ENCODE measurements at places on chromosomes 3 and 15.

GRCh38 chr3:122785231-122785630, 8.4 kb downstream of the HSPBAP1 start:
- DNase-seq, result no peak

- no peak for DNase-seq
Measured at GRCh38 chr3:120764206-120764605, 21.7 kb downstream of the GTF2E1 start.

DNA sequence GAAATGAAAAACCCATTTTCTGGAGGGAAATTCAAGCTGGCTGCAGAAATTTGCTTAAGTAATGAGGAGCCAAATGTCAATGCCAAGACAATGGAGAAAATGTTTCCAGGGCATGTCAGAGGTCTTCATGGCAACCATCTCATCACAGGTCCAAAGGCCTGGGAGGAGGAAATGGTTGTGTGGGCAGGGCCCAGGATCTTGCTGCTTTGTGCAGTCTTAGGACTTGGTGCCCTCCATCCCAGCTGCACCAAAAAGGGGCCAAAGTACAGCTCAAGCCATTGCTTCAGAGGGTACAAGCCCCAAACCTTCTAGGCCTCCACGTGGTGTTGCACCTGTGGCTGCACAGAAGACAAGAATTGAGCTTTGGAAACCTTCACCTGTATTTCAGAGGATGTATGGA, 59.3 kb downstream of the POMGNT2 start:
- no peak for DNase-seq

DNA sequence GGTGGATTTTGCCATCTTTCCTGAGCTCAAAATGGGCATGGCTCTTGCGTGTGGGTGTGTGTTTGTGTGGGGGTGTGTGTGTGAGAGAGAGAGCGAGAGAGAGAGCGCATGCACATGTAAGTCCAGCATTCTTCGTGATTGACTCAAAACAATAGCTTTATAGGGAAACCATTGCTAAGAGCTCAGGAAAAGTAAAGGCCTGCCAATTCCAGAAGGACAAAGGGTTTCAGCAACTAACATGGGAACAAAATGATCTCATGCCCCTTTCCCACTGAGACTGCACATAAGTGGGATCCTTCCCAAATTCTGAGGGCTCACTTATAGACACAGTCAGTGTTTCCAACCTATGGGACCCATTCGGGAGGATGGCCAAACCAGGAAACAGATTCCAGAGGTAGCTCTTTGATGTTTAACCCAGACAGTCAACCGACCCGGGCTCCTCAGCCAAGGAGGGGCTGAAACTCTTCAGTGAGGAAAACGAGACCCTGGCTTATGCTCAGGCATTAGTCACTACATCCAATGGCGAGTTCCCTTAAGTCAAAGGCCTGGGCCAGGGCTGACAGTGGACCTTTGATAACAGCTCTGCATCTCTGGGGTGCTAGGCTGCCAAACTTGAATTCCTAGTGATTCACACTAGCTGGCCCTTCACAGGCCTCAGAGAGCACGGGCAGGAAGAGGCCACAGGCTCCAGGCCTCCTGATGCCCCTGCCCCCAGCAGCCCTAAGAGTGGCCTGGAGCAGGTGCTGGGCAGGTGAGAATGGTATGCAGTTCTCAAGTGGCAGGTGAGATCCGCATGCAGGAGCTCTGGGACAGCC, 305.0 kb upstream of the C2CD4B start:
- DNase-seq, result no peak

- DNase-seq, result no peak
Measured at GRCh38 chr15:34047893-34048775, 9.1 kb upstream of the AVEN start.

- no peak for DNase-seq
Measured at GRCh38 chr15:22959321-22960101, 20.7 kb downstream of the CYFIP1 start.

DNA sequence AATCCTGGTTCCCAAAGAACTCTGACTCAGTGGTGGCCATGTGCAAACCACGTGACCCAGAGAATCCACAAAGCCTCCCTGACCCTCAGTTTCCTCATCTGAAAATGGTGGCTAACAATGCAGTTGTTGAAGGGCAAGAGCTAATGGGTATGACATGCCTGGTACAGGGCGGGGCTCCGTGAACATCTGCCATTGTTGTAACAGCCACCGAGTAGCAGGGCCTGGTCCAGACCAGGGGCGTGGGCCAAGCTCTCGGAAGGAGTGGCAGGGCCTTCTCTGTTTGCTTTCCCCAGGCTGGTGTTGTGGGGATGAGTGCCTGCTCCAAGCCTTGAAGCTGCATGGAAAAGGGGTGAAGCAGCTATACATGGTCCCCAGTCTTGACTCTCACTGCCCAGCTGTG, 13.4 kb downstream of the MAPKAPK3 start:
- no peak for DNase-seq

DNA sequence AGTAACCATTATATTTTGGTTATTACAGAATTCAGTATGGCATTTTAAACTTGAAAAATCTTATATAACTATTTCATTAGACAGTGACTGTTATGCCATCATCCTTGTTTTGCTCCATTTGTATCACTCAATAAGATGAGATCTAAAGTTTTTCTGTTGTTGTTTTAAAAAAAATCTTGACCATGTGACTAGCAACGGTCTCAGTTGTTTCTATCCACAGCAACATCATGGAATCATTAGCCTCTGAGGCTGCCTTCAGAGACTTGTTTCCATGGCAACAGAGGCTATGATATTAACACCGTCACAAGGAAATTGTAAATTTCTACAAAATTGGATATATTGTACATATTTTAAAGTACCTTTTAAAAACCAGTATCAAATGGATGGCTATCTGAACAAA, 129.8 kb downstream of the DLG1 start:
- peak; percentile 51 for DNase-seq

- DNase-seq, result no peak
Measured at GRCh38 chr15:67895237-67895636, 55.4 kb upstream of the RNU6-1 start.

DNA sequence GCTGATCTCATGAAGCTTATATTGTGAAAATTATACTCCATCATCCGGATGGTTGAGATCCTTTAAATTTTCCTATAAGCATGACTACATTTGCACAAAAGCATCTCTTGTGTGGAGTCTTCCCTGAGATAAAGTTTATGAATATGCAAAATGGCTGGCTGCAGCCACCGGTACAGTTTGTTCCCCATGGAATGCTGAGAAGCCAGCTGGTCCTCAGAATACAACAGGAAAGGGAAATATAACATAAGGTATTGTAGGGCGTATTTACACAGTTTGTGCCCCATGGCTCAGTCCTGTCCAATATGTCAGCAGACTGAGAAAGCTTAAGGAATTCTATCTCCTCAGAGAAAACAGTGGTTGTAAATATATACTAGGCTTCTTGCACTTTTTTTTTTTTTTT, 468.6 kb downstream of the CNTN6 start:
- DNase-seq, result no peak

DNA sequence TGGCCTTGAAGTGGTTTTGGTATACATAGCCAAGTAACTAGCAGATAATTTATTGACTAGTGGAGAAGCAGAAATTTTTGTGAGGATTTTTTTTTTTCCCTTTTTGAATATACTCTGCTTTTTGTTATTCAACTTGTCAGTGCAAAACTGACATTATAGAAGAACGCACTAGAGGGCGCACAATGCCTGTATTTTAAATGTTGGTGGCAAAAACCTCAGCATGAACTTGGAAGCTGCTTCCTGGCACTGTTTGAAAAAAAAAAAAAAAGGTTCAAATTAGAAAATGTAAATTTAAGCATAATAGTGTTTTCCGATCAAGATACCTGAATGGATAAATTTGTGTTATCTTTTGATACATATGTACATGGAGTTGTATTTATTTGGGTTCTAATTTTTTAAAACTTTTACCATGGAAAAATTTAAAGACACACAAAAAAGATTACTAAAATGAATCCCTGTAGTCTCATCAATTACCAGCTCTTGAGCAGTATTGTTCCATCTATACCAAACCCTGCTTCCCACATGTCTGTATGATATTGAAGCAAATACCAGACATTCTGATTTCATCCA, 56.0 kb downstream of the SLC25A26 start:
- peak; percentile 55 for DNase-seq

- DNase-seq, result peak; percentile 20
Measured at GRCh38 chr3:111311709-111312235, 230.2 kb upstream of the CD96 start.

GRCh38 chr3:115351193-115351592, 204.1 kb upstream of the ZBTB20 start:
- DNase-seq, result no peak

DNA sequence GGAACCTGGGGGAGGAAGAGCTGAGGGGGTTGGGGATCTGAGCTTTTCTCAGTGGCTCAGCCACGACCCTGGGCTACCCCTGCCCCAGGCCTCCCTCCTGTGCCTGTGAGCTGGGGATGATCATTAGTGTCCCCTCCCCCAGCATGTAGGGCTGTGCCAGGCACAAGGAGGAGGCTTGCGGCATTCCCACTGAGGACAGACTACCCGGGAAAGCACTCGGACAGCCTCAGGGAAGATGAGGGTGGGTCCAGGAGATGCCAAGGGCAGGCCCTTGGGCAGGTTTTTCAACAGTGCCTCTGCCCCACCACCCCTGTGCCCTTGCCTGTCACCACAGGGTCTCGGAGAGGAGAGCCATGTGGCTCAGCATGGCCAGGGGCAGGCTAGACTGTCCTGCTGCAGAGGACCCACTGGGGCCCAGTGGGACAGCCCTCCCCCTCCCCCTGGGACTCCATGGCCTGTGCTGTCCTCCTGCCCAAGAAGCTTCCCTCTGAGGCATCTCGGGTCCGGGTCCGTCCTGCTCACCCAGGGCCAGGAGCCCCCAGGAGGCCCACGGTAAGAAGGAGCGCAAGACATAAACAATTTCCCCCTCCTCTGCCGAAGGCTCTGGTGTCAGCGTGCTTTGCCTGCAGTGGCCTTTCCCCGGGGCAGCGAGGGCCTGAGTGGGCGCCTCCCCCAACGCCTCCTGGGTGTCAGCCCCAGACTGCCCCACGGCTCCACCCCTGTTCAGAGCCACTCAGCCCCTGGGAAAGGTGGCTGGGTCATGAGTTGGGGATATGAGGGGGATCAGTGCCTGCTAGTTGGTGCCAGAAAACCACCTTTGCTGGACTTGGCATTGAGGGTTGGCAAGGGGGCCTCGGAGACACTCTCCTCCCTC, 192.5 kb downstream of the GOLGA6L6 start:
- no peak for DNase-seq

DNA sequence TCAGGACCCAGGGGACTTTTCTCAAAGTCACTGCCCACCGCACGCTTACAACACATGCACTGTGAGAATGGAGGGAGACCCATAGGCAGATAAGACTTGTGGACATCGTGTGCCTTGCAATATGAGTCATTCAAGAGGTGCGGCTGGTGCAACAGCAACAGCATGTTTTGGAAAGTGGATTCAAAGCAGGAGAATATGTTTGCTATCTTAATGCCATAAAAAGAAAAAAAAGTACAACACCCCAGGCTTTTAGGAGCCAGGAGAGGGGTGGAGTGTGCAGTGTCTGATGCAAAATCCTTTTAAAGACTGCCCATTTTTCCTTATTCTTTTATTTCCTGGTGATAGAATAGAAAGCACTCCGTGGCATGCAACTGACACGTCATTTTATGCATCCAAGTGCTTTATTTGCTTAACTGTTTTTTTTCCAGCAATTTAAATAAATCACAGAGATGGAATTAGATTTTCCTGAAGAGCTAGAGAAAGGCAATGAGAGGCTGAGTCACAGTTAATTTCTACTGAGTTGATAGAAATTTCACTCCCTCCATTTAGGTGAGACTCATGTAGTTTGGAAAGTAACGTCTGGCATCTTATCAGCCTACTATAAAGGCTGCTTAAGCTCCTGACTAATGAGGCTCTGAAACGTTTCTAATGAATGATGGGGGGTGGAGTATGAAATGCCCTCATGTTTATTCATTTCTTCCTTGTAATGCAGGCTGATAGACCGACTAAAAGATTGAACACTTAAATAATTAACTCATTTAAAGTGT, 96.4 kb downstream of the NSUN3 start:
- no peak for DNase-seq

- no peak for DNase-seq
Measured at GRCh38 chr3:197216169-197216860, 82.1 kb downstream of the DLG1 start.

- DNase-seq, result no peak
Measured at GRCh38 chr15:57401546-57401945, 25.2 kb downstream of the CGNL1 start.

DNA sequence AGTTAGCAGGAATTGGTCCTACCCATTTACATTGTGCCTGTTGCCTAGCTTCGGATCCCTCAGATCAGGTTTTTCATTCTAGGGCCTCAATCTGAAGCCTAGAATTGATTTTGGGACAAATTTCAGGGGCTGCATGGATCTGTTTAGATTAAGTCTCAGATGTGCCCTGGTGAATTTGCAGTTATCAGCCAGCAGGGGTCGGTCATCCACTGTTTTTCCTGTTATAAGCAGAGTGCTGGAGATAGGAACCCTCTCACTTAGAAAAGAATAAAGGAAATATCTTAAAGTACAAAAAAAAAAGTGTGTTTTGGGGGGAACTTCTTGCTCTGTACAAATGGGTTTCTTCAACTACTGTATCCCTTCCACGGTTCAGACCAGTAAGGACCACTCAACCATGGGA, 212.5 kb downstream of the BCHE start:
- no peak for DNase-seq

DNA sequence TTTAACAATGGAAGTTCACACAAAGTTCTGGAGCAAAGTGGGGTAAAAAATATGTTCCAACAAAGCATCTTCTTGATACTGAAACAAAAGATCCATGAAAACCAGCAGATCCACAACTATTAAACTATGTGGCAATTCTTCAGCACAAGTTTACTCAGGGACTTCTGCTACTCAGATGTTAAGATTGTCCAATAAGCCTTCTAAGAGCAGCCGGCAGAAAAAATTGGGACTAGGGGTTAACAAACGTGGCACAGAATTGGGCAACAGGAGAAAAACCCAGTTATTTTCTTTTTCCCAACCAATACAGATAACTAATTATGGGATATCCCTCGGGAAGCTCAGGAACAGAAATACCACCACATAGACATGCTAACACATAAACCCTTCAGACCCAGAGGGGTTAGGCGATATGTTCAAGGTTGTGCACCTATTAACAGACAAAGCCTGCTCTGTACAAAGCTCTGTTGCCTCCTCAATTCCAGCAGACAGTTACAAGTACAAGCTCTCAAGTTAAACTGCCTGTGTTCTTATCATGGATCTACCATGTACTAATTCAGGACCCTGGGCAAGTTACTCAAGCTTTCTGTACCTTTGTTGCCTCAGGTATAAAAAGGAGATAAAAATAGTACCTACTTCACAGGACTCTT, 6.8 kb downstream of the SSR3 start:
- DNase-seq, result no peak

- DNase-seq, result peak; percentile 57
Measured at GRCh38 chr3:113275929-113276750, 64.8 kb downstream of the BOC start.

- DNase-seq, result no peak
Measured at GRCh38 chr3:1892459-1892858, 206.2 kb upstream of the CNTN4 start.

GRCh38 chr3:113783980-113784379, 37.1 kb downstream of the ATP6V1A start:
- peak; percentile 52 for DNase-seq

DNA sequence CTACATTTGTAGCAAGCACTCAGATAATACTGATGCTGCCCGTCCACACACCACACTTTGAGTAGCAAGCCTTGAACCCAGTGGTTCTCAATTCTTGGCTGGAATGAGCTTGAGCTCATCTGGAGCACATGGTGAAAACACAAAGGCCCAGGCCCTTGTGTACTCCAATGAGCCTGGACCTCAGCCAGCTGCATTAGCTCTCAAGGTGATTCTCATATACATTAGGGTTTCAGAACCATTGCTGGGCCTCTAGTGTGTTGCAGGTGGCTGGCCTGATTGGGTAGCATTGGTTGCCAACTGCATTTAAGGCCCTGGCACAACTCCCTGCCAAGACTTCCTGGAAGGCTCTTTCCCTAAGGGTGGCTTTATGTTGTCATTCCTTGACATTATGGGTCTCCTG, 23.4 kb upstream of the ZFAND6 start:
- DNase-seq, result no peak
